ENCODE measurements at places on chromosomes 16 and 17.

DNA sequence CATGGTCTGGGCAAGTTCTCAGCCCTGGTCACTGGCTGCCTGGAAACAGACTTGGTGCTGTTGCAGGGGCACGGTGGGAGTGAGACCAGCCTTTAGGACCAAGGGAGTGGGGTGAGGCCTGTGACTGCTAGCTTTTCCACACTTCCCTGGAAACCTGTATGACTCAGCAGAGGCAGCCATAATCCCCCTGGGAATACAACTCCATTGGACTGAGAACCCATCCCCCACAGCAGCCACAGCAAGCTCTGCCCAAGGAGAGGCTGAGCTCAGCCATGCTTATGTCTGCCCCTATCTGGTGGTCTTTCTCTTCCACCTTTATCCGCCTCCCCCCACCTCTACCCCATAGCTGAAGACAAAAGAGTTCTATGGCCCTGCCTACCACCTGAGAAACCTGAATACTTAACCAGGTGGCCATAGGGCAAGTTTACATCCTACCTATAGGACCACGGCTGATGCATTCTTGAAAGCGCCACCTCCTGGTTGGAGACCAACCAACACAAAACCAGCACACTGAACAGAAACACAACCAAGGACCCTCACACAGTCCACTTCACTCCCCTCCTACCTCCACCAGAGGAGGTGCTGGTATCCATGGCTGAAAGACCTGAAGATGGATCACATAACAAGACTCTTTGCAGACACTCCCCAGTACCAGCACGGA lies 816.2 kb upstream of the SOX9 start:
- DNase-seq: no peak

DNA sequence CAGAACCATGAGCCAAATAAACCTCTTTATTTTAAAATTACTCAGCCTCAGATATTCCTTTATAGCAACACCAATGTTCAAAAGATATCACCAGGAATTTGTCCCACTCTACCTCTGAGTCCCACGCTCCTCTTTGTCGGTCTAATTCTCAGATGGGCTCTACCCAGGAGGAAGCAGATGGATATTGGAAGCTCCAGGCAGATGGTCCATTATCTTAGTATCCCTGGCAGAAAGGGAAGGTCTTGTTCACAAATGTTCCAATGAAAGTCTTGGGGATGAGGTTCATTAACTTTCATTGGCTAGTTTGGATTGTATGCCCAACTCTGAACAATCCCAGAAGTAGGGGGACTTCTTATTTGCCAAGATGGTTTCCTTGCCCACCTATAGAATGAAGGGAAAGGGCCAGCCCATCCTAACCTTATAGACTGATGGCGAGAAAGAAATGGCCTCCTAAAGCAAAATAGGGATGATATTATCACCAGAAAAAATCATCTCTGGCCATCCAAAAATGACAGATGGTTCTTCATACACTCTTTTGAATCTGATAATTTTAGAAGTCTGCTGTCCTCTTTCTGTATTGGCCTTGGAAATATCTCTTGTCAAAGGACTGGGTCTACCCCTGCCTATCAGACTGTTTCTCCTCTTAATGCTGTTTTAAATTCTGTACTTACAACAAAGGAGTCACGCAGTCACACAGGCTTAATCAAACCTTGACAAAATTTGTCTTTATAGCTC lies 21.3 kb upstream of the ELAC2 start:
- DNase-seq: no peak

DNA sequence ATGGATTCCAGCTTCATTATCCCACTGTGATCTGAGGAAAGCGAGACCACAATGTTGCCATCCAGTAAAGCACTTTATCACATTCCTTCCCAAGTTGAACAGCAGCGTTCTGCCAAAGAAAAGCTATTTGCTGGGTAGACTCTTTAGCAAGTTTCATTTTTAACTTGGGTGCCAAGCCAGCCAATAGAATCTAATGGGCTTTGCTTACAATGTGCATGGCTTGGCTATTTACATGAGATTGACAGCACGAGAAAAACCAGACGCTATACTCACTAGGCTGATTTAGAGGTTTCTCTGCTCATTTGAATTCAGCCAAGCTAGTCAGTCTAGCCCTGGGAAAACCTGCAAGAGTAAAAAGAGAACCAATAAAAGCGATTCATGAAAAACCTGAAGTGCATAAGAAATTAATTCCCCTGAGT lies 108.9 kb downstream of the CDH13 start:
- DNase-seq: no peak

DNA sequence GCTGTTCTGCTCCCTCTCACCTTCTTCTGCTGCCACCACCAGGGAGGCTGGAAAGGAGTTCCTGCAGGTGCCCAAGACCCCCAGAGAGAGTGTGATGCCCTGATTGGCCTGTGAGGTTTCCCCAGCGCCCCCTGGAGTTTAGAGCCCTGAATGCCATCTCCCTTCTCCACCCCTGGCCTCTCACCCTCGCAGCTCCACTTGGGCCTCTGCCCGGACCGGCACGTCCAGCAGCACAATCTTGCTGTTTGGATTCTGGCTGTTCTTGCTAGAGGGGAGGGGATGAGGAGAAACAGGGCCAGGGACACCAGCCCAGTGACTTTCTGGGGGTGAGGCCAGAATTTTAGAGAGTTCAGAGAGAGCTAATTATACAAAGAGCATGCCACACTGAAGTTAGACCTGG lies 12.5 kb upstream of the FAM171A2 start:
- peak; percentile 56 for DNase-seq

DNA sequence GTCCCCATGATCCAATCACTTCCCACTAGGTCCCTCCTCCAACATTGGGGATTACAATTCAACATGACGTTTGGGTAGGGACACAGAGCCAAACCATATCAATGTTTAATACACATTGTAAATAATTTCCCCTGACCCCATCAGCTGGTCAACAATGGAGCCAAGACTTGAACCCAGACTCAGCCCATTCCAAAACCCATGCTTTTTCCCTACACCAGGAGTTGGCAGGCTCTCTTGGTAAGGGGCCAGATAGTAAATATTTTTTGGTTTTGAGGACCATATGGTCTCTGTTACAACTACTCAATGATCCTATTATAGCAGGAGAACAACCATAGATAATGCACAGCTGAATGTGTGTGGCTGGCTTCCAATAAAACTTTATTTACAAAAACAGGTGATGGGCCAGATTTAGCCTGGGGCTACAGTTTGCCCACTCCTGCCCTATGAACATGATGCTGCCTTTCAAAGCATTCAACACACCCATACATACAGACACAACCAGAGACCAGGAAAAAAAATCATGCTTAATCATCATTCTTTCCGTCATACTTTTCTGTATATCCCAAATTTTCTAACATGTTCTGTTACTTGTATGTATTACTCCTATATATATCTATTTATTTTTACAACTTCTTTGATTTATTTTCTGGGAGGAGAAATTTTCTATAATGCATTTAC lies 22.1 kb upstream of the MSI2 start:
- no peak for DNase-seq

DNA sequence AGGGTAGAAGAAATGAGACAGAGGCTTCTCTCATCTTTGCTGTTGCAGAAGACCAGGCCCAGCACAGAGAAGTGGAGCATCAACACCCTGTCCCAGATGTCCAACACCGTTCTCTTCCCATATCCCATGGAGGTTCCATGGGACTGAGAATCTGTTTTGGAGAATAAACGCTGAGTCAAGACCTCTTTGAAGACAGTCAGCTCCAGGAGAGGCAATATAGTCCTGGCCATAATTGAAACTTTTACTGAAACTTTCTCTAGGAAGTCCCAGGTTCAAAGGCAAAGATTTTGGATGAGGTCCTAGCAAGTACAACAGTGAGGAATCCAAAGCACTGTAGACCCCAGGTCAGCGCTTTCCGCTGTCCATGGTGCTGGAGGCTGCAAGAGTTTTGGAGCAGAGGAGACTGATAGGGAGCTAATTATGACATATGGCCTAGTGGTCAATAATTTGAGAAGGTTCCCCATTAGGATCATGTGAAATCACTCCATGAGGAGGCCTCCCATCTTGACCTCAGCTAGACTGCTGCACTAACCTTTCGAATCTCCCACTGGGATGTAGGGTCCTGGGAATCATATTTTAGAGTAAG lies 36.0 kb downstream of the OSBPL7 start:
- DNase-seq: no peak

GRCh38 chr17:68830313-68830712 lies 124.9 kb downstream of the ABCA8 start:
- no peak for DNase-seq

- DNase-seq: no peak
Observed at GRCh38 chr16:57060323-57061083, 31.9 kb upstream of the CPNE2 start.

DNA sequence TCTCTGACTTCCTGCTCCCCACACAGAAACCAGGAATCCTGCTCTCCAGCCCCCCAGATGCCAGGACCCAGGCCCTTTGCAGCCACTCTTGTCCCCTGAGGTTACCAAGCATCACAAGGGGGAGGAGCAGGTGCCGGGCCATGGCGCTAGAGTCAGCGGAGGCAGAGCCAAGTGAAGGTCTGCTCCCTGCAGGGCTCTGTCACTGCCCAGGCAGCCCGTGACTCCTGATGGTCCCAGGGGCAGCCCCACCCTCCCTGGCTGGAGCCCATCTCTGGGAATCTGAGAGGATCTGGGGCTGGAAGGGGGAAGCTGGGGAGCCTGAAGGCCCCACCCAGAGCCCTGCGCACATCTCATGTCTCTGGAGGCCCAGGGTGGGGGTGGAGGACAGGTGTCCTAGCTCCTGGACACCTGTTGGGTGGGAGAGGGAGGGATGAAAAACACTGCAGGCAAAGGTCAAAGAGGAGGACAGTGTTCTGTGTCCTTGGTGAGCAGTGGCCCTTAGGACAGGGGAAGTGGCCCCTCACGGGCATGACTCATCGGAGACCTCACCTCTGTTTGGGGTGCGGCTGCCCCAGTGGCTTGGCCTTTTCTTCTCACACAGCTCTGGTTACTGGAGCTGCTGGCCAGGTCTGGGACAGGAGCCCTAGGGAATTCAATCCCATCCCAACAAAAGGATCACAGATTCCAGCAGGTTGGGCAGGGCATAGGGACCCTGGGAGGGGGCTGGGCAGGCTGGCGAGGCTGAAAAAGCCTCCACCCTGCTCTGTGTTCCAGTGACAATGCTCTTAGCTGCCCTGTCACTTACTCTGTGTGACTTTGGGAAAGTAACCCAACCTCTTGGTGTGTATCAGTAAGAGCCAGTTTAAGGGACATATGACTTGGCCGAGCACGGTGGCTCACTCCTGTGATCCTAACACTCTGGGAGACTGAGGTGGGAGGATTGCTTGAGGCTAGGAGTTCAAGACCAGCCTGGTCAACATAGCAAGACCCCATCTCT lies at the start of gene PRSS36:
Gene PRSS36, minus strand, starts transcription at position 173 of the 997 bp plus-strand sequence. Its CDS starts 31 bp downstream, at position 142.
- DNase-seq: no peak

DNA sequence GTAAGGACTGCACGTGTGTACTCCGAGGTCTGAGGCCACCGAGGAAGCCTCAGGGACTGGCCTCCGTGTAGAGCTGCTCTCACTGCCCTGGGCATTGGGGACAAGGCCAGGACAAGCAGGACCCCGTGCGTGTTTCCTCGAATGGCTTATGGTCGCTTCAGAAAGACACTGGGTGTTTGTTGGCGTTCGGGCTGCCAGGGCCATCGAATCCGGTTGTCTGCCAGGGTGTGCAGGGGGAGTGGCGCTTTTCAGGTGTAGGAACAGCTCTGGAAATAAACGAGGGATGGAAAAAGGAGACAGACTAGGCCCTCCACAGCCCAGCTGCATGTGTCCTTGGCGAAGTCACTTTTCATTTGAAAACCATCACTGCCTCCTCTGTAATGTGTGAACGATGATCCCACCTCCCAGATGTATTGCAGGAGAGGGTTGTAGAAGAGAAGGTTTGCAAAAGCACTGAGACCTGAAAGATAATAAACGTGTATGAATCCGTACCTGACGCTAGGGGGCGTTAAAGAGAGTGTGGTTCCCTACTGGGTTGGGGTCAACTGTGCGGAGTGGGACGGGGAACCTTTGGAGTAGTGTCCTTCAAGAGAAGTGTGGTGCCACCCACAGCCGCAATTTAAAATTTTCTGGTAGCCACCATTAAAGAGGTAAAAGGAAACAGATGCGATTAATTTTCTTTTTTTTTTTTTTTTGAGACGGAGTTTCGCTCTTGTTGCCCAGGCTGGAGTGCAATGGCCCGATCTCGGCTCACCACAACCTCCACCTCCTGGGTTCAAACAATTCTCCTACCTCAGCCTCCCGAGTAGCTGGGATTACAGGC lies 2.1 kb upstream of the ZSCAN10 start:
- DNase-seq: no peak

DNA sequence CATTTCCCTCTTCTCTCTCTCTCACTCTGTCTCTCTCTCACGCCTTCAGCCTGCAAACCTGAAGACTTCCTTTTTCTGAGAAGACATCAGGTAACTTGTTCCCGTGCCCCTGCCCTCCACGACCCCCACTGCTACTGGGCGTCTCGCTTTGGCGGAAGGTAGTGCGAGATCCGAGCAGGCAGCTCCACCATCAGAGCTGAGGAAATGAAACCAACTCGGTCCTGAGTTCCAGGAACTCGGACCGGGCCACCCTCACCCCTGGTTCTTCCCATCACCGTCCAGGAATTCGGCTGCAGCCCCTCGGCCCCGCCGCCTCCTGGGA lies 585 bp downstream of the MLKL start:
- DNase-seq: no peak

GRCh38 chr16:12804395-12804794 lies 708 bp upstream of the CPPED1 start:
- no peak for DNase-seq

DNA sequence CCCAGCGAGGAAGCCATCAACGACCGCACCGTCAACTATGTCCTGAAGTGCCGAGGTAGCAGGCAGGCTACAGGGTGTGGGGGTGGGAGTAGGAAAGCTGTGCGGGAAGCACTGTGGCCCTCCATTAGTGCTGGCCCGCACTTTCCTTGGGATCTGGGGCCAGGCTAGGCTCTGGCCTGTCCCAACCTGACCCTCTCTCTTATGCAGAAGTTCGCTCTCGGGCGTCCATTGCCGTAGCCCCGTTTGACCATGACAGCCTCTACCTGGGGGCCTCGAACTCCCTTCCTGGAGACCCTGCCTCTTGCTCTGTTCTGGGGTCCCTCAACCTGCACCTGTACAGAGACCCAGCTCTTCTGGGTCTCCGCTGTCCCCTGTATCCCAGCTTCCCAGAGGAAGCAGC lies 8.6 kb downstream of the PLEKHG4 start:
- no peak for DNase-seq

DNA sequence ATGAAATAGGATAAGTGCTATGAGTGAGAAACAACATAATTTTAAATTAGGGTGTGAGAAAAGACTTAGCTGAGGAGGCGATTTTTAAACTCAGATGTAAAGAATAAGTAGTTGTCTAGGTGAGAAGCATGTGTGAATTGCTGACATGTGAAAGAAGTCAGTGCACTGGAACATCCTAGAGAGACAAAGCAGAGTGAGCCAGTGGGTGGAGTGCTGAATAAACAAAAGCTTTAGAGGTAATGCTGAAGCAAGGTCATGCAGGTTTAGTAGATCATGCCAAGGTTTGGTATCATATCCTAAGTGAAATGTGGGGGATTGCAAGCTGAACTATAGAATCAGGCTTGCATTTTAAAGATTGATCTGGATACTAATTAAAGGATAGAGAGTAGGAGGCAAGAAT lies 89.4 kb downstream of the KIF2B start:
- no peak for DNase-seq

Measured in left ventricle myocardium inferior (tissue), 1 donor.